ENCODE measurements at places on chromosomes 3 and 15.

GRCh38 chr3:117238806-117239205, 529.2 kb downstream of the TUSC7 start:
- DNase-seq: no peak

DNA sequence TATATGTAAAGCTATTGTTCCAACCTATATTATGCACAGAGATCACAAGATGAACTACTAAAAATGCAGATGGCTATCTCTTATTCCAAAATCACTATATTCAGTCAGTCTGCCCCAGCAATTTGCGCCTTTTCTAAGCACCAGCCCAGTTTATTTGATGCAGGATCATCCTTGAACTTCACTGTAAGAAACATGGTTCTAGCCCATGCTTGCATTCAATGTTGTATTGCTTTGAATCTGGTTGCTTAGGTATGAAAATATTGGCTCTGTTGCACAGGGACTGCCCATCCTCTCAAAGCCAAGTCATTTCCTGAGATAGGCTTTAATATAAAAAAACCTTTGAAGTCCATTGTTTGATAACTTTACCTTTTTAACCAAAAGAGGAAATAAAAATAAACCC, 170.5 kb upstream of the LRIG1 start:
- no peak for DNase-seq

DNA sequence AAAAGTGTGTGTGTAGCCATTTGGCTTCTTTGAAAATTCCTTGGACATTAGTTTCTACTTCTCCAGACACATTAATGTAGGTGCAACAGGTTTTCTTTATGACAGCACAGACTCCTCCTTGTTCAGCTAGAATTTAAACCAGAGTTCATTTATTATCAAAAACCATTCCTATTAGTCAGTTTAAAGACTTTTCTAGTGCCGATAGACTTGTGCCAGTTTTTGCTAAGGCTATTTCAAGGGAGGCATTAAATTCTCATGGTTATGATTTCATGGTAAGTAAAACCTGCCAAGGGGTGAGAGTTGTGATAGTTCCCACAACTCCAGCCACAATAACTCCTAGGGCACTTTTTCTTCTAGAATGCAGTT, 20.6 kb upstream of the SENP7 start:
- DNase-seq: no peak

- no peak for DNase-seq
Measured at GRCh38 chr15:72033285-72033684, 84.7 kb downstream of the MYO9A start.

- no peak for DNase-seq
Measured at GRCh38 chr3:135565546-135565945, 400.0 kb upstream of the PPP2R3A start.

GRCh38 chr3:42063888-42064287, 27.3 kb upstream of the TRAK1 start:
- no peak for DNase-seq

DNA sequence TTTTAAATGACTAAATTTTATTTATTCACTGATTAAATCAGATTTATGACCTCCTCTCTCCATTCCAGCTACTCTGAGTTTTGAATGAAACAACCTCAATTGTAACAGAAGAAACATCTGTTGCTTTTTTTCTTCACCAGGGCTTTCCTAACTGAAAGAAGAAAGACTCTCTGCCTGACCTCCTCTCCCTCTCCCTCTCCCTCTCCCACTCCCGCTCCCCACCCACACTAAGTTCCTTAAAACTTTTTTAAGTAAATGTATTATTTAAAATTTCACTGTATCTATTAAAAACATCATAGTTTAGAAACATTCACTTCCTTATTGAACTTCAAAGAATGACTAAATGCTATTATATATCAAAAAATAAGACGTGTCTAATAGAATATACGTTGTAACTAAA, 122.0 kb downstream of the TFDP2 start:
- no peak for DNase-seq

DNA sequence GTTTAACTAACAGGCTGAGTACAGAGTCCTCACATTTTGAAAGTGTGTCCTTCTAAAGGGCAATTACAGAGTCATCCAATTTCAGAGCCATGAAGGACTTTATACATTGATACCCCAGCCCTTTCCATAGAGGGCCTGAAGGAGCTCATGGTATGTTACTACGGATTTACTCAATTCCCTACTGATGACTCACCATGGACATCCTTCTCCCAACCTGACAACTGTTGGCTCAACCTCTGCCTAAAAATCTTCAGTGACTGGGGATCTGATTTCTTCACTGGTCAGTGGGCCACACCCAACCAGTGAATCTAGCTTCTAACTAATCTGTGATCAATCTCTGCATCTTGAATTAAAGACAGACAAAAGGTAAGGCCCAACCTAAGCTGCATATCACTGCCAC, 963.4 kb upstream of the CFAP20DC start:
- DNase-seq: no peak

- DNase-seq: no peak
Measured at GRCh38 chr3:118818386-118818785, 216.3 kb downstream of the IGSF11 start.

DNA sequence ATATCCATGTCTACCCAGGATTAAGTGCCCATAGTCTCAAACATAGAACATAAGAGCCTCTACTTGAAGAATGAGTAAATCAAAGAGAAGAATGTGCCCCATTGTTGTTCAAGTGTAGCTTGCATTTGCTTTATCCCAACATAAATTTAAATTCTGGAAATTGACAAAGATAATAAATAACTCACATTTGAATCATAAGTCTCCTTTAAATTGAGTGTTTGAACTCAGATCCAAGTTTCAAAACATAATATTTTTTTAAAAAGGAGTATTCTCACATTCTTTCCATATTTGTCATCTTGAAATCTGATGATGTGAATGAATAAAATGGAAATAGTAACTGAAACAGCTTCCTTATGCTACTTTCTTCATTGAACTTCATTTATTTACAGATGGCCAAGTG, 135.2 kb downstream of the MECOM start:
- no peak for DNase-seq

DNA sequence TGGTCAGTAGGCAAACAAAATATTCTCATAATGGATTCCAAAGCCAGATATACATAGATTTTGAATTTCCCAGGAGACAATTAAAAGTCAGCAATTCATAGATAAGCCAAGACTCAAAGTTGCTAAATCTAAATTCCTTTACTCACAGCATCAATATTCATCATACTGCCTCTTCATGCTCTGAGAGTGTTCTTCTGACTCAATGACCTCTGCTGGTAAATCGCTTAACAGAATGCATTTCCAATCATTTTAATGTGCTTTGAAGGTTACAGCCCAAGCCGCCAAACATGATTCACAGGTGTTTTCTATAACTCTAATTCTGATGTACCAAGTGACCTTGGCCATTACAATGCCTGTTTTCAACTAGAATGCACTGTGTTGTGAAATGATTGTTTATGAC, 24.2 kb upstream of the SLC4A7 start:
- DNase-seq: no peak

DNA sequence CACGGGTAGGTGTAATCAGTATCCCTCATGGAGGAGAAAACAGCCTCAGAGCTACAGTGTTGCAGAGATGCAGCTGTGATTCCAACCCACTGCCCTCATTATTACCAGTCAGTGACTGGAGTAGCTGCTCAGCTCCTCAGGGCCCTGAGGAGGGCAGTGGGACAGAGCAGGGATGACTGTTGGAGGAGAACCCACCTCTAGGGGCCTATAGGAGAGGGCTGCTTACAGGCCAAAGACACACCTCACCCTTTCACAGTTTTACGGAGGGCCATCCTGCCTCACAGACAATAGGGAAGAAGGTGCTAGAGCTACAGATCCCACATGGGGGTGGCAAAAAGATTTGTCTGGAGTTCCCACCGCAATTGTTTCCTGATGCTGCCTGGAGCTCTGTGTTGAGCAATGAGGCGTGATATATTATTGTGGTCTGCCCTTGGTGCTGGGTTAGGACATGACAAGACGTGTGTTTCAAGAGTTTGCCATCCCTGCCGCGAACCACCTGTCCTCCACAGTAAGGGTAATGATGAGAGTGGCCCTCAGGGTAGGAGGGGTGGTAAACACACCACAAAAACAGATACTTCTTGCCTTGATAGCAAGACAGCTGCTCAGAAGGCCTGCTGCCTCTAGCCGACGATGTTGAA, 140.5 kb upstream of the TPM1 start:
- no peak for DNase-seq

- DNase-seq: no peak
Measured at GRCh38 chr3:11204697-11205348, 50.5 kb downstream of the HRH1 start.

DNA sequence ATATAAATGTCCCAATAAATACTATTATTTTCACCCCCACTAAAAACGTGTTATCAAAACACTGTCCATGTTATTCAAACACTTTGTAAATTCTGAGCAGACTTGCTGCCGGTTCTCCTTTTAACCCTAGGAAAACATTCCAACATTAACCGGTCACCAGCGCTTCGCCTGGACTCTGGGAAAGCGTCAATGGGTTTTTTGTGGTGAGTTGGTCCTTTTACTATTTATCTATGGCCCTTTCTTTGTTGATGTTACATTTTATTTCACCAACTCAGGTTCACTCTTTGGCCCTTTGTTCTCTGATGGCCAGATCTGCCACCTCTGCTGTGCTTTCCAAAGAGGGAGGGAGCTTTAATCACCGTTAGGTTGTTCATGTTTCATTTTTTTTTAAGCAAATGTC, 4.1 kb upstream of the EOMES start:
- DNase-seq: no peak

DNA sequence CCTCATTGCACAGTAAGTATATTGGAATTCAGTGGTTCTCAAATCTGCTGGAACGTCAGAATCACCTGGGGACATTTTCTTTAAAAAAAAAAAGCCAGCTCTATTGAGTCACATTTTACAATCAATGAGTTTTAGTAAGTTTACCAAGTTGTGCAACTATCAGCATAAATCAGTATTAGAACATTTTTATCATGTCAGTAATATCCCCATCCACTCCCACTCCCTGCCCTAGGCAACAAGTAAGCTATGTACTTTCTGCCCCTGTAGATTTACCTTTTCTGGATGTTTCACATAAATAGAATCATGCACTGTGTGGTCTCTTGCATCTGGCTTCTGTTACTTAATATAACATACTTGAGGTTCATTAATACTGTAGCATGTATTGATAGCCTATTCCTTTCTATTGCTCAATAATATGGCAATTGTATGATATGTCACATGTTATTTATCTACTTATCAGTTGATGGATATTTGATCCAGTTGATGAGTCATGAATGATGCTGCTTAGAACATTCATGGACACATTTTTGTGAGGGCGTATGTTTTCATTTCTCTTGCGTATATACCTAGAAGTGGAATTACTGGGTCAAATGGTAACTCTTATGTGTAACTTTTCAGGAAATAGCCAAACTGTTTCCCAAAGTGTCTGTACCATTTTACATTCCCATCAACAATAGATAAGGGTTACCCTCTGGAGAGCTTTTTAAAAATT, 180.5 kb downstream of the THSD4 start:
- DNase-seq: no peak

DNA sequence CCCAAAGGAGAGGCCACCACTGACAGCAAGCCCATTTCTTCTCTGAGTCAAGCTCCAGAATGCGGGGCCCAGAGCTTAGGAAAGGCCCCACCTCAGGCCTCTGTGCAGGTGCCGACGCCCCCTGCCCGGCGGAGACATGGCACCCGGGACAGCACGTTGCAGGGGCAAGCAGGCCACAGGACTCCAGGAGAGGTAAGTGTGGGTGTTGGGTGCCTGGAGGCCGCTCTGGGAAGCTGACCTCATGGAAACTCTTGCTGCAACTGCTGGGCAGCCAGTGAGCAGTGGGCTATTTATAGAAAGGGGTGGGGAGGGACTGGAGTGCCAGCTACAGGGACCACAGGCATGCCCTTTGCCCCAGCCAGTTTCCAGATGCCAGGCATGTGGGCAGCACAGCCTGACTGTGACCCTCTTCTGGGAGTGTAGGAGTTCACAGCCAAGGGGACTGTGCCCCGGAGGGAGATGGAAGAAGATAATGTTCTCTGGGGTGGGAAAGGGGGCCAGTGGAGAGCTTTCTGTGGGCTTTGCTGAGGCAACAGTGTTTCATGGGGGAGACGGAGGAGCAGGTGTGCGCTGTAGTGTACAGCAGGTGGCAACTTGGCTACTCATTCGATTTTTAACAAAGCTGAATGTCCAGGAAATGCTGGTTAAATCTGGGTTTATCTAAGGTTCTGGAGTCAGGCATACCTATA, 23.7 kb downstream of the ALPK3 start:
- DNase-seq: peak; percentile 88

- no peak for DNase-seq
Measured at GRCh38 chr3:117644203-117644602, 934.6 kb downstream of the TUSC7 start.

DNA sequence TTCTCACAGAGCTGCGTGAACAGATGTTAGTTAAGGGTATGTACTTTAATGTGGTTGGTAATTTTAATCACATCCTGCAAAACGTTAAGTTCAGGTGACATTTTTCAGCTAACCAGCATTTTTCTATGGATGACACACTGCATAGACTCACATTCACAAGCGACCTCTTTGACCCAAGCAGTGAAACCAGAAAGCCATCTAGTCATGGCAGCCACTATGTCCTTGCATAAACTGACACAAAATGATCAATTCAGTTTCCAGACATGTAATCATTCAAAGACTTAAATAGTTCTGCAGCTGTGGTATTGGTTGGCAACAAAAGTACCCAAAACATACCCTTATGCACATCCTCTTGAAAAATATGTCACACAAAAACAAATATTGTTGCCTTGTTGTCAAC, 7.4 kb upstream of the CAPN7 start:
- no peak for DNase-seq

- DNase-seq: no peak
Measured at GRCh38 chr3:133512416-133513089, 60.9 kb upstream of the CDV3 start.

DNA sequence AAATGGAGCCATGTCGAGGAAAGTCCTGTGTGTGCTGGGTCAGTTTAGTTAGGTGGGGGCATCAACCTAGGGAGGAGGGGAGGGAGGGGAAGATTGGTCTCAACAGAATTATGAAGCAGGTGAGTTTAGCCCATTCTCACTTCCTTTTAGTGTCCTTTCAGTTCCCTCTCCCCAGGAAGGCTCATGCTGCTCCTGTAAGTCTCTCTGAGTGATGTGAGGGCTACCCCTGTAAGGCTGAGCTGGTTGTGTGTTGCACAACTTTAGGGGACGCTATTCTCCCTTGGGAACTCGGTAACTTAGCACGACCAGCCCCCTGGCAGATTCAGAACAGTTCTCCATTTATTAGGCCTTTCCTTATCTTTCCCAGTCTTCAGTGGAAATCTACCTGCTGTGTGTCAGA, 21.2 kb downstream of the IL5RA start:
- no peak for DNase-seq
